Heart right ventricle (tissue), 16 donors: ENCODE measurements at places on chromosomes 5 and 9. TPM values are rescaled to one million over a fixed set of nuclear protein-coding genes. Genes with fewer than 3 reads are reported as not detected.

DNA sequence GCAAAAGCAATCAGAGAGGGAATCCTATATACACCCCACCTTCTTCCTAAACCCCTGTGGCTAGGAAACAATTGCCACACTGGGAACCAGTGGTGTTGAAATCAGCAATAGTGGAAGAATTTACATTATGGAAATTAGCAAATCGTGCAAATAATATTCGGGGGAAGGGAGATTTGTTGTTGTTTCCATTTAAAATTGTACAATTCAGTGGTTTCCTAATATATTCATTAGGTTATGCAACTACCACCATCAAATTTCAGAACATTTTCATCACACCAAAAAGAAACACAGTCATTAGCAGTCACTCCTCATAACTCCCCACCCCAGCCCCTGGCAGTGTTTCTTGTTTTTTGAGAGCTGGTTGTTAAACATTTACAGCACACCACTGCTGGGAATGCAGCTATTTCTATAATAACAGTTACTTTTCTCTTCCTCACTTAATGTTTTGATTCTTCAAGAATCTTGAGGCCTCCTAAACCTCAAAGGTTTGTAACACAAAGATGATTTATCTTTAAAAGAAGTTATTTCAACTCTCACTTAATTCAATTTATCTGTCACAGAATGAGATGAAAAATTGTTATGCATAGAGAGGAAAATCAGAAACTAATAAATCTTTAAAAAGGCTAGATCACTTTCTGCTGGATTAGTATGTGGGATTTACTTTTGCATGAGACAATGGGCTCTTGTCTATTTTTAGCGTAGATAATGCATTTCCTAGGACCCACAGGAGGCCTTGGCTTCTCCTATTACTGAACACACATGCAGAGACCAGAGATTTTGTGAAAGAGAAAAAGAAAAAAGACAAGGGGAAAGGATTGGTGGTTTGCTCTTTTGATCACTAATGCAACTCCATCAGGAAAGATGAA lies 91.8 kb upstream of the DAPK1 start:
- peaks cover 12% of the 10 kb centered on the region for H3K4me1 ChIP-seq
- H3K27me3 ChIP-seq, result peaks cover 18% of the 10 kb centered on the region
- H3K27ac ChIP-seq, result no peak overlapping the region
- H3K4me3 ChIP-seq, result no peak overlapping the region
- H3K36me3 ChIP-seq, result no peaks in the 10 kb centered on the region
- DNase-seq, result no peak

TPD52L3 gene
- not detected for total RNA-seq

SMAD5 gene
- 45.6 TPM for total RNA-seq

TOPORS gene
- 7.9 TPM for total RNA-seq

PJA2 gene
- 103 TPM for total RNA-seq

SLC22A5 gene
- total RNA-seq, result 13.1 TPM

SLC4A9 gene
- total RNA-seq, result not detected

CER1 gene
- 0.35 TPM for total RNA-seq

GRCh38 chr5:94784536-94785505 lies 166.4 kb downstream of the SLF1 start:
- DNase-seq, result no peak
- H3K4me3 ChIP-seq, result no peak overlapping the region
- no peak overlapping the region for H3K27ac ChIP-seq
- H3K4me1 ChIP-seq, result no peaks in the 10 kb centered on the region
- no peaks in the 10 kb centered on the region for H3K36me3 ChIP-seq
